NCI-H2081 treated with DMSO at 0.1 percent for 48 hours (cell line): ENCODE measurements at places on chromosomes 11 and 22.
A peak's percentile ranks its signal among the peaks of the same experiment; 100 is the strongest.

- no peak for DNase-seq
Observed at GRCh38 chr11:115049796-115050195, 371.5 kb downstream of the NXPE2 start.

- DNase-seq: no peak
Observed at GRCh38 chr22:36180038-36180880, 19.7 kb upstream of the APOL3 start.

DNA sequence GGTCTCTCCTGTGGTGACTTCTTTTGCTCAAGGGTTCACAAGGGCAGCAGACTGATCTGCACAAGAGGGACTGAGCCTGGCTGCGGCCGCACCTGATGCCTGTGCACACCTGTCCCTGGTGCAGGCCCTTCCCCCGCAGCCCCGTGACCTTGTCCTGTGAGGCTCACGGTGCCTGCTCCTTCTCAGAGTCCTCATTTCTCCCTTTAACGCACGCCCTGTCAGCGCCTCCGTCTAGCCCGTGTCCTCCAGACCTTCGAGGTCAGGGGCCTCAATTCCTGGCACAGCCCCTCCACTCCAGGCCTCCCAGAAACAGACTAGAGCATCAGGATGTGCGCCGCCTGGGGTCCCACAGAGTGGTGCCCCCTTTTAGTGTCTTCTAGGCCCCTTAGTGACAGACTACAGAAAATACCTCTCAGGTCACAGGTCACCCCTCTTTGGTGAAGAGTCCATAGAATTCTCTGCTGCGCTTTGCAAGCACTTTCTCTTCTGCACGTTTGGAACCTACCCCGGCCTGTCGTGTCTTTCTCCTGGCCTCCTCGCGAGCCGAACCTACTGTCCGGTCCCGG is 1.0 kb upstream of the DRD4 start:
- DNase-seq: no peak

DNA sequence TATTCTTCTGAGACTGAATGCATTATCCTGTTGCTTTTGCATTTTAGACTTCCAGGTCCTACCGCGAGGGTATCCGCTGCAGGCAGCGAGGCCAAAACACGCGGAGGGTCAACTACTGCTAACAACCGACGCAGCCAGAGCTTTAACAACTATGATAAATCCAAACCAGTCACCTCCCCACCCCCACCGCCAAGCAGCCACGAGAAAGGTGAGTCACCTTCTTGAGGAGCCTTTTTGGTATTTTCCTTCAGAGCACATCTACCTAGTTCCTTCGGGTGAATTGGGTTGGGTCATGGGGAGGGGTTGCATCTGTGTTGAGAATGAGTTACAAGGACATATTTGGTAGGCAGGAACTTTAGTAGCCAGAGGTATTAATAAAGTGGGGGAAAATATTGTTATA is 179.8 kb downstream of the NAV2 start:
- no peak for DNase-seq

- DNase-seq: no peak
Observed at GRCh38 chr11:99257131-99257530, 236.4 kb downstream of the CNTN5 start.

GRCh38 chr22:21974058-21974649 is 8.4 kb downstream of the TOP3B start:
- no peak for DNase-seq

DNA sequence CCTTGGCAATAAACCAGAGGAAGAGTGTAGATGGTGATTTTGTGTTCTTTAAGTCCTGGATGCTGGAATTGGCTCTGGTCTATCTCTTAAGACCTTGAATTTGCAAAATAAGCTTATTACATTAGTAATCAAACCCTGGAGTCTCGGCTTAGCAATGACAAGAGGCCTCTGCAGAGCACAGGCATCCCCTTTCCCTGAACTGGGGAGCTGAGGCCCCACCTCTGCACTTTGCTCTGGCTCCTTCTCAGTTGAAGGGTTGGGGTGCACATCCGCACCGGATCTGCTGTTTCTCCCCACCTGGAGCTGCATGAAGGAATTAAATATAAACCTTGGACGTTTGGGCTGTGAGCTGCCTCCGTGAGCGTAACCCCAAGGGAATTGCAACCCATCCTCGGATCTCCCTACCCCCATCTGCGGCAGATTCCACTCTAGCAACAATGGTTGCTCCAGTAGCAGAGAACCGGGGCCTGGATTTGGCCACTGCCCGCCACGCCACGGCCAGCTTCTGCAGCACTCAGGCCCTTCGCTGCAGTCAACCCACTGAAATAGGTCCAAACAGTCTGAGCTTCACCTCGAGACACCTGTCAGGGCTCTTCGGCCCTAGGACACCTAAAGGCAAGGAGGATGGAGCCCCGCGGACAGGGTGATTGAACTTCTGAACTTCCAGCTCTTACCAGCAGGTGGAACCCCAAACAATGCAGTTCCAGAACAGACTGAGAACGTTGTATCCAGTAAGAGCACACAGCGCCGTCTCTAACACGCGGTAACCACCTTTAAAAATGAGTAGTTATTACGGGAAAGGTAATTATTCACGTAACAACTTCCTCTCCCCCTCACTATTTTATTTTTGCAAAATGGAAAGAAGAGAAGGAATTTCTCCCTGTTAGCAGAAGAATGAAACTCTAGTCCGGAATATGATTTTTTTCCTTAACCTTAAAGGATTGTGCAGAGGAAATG is 54.8 kb upstream of the CAPRIN1 start:
- DNase-seq: peak; percentile 53

GRCh38 chr22:39808081-39808480 is 85.5 kb downstream of the ENTHD1 start:
- no peak for DNase-seq

DNA sequence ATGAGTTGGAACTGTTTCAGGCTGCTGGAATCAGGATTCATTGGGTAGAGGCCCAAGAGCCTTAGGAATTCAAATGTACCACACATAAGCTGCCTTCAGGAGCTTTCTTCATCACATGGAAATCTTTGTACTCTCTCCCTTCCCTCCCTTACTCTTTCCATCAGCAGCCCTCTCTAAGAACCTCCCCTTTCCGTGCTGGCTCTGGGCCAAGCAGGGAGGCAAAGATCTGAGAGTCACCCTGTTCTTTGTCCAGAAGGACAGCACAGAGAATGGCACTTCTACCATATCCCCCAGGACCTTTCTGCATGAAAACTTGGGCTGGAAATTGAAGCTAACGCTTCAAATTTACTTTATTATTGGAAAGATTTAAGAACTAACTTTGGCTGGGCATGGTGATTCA is 20.7 kb upstream of the TPBGL start:
- no peak for DNase-seq

- no peak for DNase-seq
Observed at GRCh38 chr22:24542641-24543040, 12.3 kb downstream of the GUCD1 start.

- DNase-seq: no peak
Observed at GRCh38 chr11:111930472-111930871, 6.7 kb upstream of the DIXDC1 start.

- no peak for DNase-seq
Observed at GRCh38 chr22:19498866-19499190, 19.1 kb downstream of the CDC45 start.
